ENCODE measurements at places on chromosomes 2 and 18. TPM values are rescaled to one million over a fixed set of nuclear protein-coding genes. Genes with fewer than 3 reads are reported as not detected.

DNA sequence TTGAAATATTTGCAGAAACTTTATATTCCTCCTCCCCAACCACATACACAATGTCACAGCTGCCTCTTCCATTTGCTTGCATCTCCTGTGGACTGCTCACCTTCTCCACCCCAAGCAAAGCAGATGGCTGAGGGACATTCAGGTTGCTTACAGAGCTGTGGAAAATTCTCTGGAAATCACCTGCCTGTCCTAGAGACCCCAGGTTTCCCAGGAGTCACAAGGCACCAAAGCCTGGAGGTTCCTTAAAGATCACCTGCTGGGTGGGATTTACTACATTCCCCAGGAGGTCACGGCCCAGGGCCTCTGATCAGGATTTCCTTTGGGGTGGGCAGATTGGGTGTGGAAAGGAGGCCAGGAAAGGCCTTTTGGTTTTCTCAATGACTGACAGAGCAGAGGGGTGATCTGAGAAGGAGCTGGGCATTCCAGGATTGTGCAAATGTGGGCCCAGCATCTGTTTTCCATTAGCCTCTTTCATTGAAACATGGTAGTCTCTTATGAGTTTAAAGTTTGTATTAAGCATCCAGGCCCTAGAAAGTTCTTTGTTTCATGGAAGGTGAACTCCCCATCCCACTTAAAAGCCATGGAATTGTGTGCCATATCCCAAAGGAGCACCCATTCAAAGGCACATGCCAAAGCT lies 410.7 kb upstream of the TNP1 start:
- DNase-seq = peak; percentile 30

GRCh38 chr2:122251158-122251557 lies 495.7 kb downstream of the TSN start:
- DNase-seq = peak; percentile 56

DNA sequence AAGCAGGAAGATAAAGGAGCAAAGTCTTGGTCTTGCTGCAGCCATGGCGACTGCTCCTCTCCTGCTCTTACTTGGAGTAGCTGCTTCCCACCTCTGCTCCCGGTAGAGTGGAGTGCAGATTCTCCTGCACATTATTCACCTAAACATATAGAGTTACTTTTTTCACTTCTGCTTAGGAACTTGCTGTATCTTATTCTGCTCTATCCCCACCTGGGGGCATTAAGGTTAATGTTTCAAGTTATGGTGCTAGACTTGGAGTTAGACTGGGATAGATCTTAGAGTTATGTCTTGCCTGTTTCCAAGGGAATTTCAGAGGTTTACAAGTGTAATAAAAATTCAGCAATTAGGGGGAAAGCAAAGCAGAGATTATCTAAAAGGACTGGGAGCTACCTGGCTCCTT lies 144.2 kb downstream of the SETBP1 start:
- no peak for DNase-seq

The ARHGAP15 gene
- polyA plus RNA-seq = 0.10 TPM

The ALLC gene
- polyA plus RNA-seq = not detected

The SNED1 gene
- polyA plus RNA-seq = 7.7 TPM

The ANO7 gene
- 2.6 TPM for polyA plus RNA-seq

The SERPINB7 gene
- 12.5 TPM for polyA plus RNA-seq

Data from GM23248 (cell line).